ENCODE measurements at places on chromosomes 2 and 18.

DNA sequence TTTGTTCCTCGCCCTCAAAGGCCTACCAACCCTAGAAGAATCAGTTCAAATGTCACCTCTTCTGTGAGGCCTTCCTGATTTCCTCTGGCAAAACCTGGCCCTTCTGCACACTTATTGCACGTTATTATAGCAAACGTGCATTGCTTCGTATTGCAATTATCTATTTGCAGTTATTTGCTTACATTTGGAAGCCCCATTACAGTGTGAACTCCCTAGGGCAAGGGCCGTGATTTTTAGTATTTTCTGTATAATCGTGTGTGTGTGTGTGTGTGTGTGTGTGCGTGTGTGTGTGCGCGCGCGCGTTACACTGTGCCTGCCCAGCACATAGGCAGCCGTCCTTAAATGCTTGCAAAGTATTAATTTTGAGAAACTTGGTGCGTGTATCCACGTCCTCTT lies 460 bp upstream of the SEMA4F start:
- peak; percentile 17 for ATAC-seq

DNA sequence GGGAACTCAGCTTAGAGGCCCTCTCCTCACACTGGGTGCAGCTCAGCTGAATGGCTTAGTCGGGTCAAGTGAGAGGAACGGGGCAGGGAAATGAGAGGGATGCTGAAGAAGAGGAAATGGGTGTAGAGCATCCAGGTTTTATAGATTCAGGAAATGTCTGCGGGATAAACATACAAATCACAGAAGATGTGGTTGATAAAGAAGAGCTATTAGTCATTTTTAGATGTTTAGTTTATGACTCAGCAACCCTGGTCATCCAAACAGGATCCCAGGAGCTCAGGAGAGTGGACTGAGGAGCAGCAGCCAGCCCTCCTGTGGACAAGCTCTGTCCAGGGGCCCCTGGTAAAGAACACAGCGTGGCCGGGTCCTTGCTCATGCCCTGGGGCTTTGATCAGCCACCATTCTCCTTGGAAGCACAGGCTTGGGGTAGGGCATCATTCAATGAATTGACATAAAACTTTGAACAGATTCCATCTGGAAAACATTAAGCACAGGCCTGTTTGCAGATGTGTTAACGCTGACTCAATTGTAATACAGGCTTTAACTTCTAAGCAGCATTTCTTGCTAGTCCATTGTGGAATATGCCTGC lies 83.0 kb downstream of the NPAS2 start:
- ATAC-seq, result peak; percentile 55

DNA sequence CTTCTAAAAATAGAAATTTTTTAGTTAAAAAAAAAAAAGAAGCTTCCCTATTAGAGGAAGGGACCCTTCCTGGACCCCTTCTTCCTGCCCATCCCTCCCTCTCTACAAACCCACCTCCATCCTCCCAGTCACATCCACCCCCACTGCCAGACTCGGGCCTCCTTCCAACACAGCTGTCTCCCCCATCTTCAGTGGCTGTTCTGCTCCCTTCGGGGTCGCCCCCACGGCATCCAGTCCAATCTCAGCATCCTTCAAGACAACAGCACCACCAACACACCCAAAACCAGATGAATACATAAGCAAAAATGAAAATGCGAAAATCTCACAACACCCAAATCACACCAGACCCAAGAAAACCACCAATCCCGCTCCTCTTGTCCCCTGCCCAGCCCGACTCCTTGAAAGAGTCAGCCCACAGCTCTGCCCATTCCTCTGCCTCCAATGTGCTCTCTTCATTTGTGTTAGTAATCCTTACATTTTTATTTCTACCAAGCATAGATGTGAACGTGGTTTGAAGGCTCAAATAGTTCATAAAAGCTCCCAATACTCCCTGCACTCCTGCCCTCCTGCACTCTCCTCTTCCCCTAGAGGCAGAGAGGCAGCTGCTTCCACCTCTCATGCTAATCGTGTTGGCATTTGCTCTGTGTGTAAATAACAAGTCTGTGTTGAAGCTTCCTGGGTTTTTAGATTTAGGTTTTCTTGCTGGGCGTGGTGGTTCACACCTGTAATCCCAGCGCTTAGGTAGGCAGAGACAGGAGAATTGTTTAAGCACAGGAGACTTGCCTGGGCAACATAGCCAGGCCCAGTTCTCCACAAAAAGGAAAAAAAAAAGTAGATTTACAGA lies 37.0 kb downstream of the MAL start:
- ATAC-seq, result peak; percentile 75

DNA sequence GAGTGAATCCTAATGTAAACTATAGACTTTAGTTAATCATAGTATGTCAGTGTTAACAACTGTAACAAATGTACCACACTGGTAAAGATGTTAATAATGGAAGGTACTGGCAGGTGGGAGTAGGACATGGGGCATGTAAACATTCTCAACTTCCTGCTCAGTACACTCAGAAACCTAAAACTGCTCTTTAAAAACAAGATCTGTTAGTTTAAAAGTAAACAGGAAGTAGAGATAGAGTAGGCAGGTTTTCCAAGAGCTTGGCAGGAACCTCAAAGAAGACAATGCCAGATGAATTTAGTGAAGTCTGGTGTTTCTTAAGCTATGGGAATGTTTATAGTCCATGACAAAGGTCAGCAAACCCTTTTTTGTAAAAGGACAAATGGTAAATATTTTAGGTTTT lies 46.6 kb downstream of the CCDC138 start:
- no peak for ATAC-seq

- ATAC-seq, result no peak
Observed at GRCh38 chr2:57891086-57891712, 155.4 kb upstream of the VRK2 start.

- ATAC-seq, result peak; percentile 67
Observed at GRCh38 chr2:61356261-61356957, 114.5 kb downstream of the USP34 start.

GRCh38 chr2:235616885-235617284 lies 123.0 kb downstream of the AGAP1 start:
- no peak for ATAC-seq

DNA sequence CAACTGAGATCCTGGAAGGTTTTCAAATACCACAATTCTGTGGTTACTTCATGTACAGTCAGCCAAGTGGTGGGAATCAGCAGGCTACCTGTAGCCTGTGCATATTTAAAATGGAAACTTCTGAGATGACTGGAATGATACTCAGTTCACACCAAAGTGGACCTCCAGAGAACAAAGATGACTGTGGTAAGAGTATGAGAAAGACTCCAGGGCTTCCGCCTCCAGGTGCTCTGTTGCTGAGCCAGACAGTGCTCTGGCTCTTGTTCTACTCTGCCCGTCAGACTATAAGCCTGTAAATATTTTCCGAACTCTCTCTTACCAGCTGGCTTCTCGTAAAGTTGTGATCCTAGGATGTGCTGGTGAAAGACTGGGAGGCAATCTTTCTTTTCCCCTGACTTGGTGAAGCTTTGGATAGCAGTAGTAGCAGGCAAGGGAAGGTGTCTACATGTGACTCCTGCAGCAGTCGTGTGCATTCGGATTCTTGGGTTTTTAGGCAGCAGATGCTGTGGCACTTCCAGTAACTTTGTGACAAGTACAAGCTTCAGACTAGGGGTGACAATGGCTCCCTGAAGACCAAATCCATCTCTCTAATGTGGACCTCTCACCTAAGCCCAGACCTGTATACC lies 23.1 kb downstream of the ST3GAL5 start:
- no peak for ATAC-seq

DNA sequence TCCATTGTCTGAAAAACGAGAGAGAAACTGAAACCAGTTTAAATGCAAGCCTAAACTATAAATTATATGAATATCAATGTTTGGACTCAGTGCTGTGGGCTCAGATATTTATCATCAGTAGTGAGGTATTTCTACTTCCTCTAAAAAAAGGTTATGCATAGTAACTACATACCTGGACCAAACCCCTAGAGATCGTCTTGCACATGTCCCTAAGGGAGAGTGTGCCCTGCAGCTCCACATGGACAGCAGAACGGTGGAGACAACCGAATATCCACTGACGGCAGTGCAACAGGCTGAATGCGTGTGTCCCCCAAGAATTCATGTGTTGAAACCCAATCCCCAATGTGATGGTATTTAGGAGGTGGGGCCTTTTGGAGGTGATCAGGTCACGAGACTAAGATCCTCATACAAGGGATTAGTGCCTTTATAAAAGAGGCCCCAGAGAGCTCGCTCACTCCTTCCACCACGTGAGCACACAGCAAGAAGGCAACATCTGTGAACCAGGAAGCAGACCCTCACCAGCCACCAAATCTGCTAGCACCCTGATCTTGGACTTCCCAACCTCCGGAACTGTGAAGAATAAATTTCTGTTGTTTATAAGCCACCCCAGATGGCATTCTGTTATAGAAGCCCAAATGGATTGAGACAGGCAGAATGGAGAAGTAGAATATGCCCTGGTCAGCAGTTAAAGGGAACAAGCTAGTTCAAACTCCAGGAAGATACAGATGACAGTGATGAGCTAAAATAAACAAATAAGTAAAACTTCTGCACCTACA lies 208.4 kb downstream of the ANAPC1 start:
- no peak for ATAC-seq

DNA sequence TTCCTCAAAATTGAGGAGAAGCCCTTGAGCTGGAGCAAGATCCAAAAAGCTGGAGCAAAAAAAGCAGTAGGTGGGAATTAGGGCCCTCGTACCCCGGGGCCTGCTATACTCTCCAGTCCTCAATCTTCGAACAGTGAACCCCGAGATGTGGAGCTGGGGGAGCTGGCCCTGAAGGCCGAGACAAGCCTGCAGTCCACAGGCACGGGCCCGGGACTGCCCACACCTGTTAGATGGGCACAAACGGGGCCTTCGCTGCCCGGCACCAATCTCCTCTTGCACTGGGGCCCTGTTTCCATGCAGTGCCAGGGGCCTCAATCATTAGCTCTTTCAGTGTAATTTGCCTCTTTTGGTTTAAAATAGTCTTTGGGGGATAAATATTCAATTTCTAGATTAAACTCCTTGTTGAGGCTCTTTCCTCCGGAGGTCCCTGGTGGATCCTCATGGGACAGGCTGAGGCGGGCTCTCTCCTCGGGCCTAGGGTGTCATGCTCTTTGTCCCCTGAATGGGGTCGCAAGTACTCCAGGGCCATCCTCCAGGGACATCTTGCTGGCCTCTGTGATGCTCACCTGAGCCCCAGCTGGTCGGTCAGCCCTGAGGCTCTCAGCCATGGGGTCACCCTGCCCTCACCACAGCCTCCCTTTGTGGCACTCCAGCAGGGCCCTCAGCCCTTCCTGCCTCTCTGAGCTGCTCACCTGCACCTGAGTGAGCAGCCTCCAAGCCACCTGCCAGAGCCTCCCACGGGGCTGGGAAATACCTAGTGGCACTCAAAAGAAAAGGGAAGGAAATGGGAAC lies 223.6 kb downstream of the ALPK2 start:
- no peak for ATAC-seq

- peak; percentile 64 for ATAC-seq
Observed at GRCh38 chr18:23137788-23138216, 2.5 kb downstream of the CABLES1 start.

GRCh38 chr2:127094509-127095366 lies 12.2 kb downstream of the BIN1 start:
- ATAC-seq, result peak; percentile 52

- ATAC-seq, result no peak
Observed at GRCh38 chr2:179818546-179818945, 42.9 kb downstream of the ZNF385B start.

- ATAC-seq, result peak; percentile 52
Observed at GRCh38 chr2:118032169-118033013, 18.5 kb upstream of the CCDC93 start.

DNA sequence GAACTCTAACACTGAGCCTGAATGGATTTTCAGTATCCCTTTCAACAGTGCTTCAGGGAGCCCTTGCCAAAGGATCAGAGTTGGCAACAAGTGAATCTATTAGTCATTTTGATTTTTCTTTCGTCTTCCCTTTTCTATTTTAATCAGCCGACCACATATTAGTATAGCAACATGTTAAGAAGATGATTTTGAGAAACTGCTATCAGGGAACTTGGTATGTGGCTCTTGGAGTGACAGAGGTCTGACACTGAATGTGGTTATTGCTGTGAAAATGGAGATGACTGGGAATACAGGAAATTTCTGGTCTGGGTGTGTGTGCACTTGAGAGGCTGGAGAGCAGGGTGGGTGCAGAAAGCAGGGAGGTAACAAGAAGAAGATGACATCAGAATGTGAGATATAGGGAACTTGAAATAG lies 28.7 kb upstream of the IL1RL1 start:
- ATAC-seq, result no peak

DNA sequence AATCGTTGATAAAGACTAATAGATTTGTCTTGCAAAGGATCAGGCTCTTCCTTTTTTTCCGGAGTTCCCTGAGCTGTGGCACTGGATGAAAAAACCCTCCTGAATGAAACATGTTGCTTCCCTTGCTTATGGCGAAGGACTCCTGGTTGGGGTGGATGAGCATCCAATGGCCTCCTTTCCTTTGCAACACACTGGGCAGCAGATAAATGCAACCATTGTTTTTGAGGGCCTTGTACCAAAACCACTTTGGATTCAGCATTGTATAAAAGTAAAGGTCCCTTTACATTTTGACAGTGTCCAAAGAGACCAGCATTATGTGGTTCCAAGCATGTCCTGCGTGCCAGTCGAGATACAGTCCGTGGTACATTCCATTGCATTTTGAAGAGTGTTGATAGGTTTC lies 44.7 kb downstream of the FAM210A start:
- no peak for ATAC-seq

DNA sequence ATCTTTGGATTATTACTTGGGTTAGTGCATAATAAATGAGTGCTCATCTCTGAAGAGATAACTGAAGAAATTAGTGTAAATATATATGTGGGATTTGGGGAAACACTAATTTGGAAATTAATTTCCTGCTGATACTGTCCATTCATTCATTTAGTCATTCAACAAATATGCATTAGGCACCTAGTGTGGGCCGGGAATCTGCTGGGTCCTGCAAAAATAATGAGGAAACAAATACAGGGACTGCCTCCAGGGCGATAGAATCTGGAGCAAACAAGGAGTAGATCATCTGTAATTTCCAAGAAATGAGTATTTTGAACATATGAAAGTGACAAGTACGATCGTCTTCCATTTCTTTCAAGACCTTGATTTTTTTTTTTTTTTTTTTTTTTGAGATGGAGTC lies 203.7 kb upstream of the LYPD1 start:
- no peak for ATAC-seq

- no peak for ATAC-seq
Observed at GRCh38 chr18:28768791-28769768, 592.1 kb upstream of the CDH2 start.

DNA sequence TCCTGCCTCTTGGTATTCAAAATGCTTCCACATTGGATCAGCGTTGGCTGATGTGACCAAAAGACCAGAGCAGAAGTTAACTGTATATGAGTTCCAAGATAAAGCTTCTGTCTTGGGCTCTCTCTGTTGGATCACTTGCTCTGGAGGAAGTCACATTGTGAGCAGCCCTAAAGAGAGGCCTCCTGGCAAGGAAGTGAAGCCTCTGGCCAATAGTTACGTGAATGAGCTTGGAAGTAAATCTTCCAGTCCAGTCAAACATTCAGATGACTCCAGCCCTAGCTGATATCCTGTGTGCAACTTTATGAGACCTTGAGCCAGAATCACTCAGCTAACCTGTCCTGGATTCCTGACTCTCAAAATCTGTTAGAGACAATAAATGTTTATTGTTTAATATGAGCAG lies 67.7 kb upstream of the CDKL4 start:
- no peak for ATAC-seq

- ATAC-seq, result no peak
Observed at GRCh38 chr2:8215982-8216381, 465.9 kb upstream of the ID2 start.

Measured in esophagus mucosa (tissue), 1 donor.